ENCODE measurements at places on chromosomes 13 and 19.

DNA sequence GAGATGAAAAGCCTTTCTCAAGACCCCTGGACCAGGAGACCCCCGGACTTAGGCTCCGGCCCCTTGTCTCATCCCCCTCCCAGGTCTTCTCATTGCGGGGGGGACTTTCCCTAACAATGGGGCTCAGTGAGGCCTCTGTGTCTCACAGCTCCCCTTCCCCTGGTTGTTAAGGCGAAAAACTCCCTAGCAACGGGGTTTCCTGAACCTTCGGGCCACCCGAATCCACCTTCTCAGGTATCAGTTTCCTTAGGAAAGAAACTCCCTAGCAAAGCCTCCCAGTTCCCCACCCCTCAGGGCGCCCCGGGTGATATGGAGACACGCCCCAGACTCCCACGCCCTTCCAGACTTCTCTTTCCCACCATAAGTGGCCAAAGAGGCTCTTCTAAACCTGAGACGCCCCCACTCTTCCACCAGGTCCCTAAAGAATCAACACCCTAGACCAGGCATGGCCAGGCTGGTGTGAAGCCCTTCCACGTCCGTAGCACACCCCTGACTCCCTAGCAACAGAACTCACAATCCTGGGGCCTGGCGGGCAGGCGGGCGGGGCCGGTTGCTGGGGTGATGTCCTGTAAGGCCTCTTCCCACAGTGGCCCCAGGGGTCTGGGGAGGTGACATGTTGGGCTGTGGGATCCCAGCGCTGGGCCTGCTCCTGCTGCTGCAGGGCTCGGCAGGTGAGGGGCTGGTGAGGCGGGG, at the start of gene TMEM190:
Gene TMEM190 (plus strand): TSS at position 586 of the 693 bp plus-strand sequence. CDS start 28 bp downstream, at position 614.
- no peak for DNase-seq

- no peak for DNase-seq
These were observed 5.8 kb downstream of the FUZ start for GRCh38 chr19:49807058-49807903.

DNA sequence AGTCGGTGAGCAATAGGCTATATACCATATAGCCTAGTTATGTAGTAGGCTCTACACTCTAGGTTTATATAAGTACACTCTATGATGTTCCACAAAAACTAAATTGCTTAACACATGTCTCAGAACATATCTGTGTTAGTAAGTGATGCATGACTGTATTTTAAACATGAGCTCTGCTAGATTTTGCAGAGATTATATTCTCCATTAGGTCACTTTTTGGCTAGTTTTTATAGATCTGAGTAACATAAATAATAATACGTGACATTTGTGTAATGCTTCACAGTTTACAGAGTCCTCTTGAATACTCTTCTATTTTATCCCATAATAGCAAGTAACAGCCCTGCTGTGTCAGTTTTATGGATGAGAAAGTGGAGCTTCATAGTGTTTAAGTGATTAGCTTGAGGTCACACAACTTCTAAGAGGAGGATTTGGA, 47.8 kb downstream of the NDFIP2 start:
- DNase-seq = no peak

- no peak for DNase-seq
These were observed 76.1 kb downstream of the SIPA1L3 start for GRCh38 chr19:37983153-37983552.

DNA sequence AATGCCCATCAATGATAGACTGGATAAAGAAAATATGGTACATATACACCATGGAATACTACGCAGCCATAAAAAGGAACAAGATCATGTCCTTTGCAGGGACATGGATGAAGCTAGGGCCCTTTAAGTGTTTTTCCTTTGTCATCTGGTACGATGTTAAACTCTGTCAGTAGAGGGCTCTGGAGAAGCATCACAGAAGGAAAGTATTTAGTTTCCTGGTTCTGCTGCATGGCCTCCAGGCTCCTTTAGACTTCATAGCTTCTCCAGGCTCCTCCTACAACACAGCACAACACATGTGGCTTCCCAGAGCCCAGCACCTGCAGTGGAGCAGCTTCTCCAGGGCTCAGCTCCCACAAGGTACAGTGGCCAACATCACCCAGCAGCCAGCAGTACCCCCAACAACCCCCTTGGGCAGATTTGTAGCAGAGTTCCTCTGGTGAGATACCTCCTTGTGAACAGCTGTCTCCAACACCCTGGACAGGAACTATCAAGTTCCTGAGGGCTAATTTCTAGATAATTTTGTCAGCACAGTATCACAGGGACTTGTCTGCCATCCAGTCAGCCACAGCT, 63.4 kb downstream of the KCTD12 start:
- DNase-seq = no peak

DNA sequence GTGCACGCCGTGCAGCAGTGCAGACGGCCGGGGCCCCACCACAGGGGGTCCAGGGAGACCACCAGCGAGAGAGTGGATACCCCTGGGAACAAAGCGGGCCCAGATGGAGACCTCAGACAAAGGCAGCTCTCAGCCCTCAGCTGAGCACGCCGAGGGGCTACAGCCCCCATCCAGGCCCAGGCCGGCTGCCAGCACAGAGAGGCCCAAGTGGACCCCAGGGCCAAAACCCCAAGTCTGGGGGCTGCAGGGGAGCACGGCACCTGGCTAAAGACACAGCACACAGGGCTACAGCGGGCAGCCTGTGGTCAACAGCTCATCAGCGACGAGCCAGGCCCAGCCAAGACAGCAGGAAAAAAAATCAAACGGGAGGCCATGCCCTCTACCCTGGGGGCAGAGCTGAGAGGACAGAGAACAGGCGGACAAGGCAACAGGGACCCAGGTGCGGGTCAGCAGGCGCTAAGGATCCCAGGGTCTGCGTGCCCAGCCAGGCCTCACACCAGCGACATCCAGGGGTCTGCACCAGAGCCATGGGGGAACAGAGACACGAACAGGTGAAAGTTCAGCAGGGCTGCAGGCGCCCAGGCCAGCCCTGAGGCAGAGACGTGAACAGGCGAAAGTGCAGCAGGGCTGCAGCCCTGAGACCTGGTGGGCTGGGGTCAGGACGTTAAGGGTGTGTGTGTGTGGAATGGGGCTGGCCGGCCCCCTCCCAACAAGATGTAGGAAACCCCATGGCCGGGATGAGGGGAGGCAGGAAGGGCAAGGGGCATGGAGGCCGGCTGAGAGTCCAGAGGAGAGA, 34.3 kb downstream of the RASA3 start:
- DNase-seq = no peak

- no peak for DNase-seq
These were observed 21.8 kb upstream of the OBI1 start for GRCh38 chr13:78680576-78681350.

DNA sequence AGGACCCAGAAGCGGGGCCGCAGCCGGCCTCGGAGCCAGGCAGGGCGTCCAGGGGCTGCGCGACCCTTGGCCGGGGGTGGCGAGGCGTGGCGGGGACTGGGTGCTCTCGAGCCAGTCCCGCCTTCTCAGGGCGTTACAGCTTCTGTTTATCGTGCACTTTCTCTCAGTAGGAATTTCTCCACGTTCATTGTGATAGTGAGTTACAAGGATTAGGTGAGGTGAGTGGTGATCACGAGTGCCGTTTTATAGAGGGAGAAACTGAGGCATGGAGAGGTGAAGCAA, 600 bp downstream of the AP1M1 start:
- no peak for DNase-seq

DNA sequence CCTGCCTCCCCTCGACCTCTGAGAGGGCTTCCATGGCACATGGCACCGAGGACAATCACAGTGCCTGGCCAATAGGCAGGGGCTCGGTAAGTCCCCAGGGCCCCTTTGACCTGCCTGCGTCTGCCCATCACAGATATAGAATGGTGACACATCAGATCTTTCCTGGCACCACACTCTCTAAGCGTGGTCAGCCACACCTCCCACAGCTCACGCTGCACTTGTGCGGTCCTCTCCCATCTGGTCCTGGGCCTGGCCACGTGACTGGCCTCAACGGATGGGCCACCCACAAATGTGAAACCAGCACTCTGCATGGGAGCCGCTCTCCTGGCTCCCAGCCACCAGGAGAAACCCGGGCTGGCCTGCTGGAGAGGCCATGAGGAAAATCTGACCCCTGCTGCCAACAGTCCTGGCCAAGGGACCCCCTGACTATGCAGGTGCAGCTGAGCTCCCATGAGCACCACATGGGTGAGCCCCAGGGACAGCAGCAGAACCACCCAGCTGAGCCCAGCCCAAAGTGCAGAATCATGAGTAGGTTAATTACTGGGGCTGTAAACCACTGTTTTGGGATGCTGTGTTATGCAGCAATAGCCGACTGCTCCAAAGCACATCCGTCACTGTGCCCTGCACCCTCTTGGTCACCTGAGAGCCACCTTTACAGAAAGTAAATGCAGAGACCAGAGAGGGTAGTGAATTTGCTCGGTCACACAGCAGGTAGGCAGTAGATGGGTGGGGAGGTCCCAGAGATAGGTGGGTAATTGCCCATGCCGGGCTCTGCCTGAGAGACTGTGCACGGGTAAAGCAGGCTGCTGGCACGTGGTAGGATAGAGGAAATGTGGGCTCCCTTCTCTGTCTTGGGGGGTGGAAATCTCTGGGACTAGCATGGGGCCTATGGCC, 9.7 kb upstream of the MEF2B start:
- DNase-seq = no peak

GRCh38 chr19:32380269-32380668, 25.3 kb upstream of the DPY19L3 start:
- DNase-seq = no peak

DNA sequence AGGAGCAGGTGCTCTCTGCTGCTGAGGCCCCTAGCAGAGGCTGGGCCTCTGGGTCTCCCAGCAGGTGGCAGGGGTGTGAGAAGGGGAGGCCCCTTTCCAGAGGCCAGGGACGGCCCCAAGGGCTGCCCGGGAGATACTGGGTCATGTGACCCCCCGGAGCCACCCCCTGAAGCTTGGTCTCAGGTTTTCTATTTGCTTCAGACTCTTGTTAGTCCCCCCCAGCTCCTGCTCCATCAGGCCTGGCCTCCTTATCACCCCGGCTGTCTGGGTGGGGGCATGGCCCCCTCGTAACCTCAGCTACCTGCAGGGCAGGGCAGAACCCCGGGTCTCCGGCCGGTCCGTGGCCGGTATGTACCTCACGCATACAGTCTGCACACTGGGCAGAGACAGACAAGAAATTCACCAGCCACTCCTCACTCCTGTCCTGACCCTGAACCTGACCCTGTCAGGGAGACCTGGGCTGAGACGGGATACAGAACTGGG, 13.2 kb upstream of the TCF3 start:
- DNase-seq = no peak

DNA sequence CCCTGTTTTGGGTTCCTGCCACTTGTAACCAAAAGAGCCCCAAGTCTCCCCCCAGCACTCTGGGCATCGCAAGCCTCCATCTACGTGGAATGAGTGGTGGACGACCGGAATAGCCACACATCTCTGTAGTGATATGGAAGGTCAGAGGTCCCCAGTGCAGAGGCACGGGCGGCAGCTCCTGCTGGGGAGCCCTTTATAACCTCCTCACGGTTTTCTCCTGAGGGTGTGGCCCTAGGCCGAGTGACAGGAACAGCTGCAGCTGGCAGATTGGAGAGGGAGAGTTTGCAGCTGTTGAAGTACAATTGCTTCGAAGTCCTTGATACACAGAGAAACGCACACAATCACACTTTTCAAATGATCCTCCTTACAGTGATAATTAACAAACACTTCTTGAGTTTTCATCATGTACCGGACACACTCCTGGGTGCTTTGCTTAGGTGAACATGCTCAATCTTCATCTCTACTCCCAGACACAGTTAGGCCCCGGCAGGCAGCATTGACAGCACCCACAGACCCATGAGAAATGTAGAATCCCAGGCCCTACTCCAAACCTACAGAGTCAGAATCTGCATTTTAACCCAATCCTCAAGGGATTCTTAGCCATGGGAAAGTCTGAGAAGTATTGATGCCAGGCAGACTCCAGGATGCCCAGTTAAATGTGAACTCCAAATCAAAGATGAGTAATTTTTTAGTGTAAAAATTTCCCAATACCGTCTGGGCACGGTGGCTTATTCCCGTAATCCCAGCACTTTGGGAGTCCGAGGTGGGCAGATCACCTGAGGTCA, 4.9 kb upstream of the ZNF787 start:
- no peak for DNase-seq

DNA sequence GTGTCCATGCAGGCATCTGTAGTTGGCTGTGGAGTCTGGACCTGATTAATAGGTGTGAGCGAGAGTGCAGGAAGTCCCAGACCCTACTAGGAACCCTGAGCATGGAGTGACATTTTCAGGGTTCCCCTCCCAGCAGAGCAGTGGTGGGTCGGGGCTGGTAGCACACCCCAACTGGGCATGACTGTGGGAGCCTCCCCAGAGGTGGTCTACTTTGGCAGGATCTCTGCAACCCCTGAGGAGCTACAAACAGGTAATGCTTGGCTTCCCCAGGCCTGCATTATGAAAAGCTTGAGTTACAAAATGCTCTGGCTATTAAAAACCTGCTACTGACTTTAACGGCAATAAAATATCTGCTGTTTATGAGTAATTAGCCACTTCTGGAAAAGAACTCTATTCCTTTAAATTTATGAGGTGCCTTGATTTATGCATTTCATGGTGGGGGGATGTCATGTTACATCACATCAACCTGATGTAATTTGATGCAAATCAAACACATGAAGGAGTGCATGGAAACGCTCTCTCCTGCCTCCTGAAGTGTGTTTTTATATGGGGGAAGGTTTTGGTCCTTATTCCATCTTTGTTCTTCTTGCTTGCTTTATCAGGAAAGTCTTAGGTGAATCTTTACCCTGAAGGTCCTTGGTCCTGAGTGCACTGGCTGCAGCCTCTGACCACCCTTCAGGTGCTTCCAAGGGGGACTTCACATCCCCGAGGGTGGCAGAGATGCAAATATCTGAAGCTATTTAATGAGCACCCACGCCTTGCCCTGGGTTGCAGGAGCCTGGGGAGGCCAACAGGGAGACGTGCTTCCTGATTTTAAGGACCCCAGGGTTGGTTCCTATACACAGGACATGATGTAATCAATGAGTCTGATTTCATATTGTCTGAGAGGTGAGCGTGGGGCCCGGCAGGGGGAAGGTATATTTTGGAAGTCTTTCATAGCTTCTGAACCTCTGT, 54.0 kb downstream of the ZNF536 start:
- no peak for DNase-seq

- DNase-seq = no peak
These were observed 250.9 kb downstream of the LIG4 start for GRCh38 chr13:107964395-107964794.

DNA sequence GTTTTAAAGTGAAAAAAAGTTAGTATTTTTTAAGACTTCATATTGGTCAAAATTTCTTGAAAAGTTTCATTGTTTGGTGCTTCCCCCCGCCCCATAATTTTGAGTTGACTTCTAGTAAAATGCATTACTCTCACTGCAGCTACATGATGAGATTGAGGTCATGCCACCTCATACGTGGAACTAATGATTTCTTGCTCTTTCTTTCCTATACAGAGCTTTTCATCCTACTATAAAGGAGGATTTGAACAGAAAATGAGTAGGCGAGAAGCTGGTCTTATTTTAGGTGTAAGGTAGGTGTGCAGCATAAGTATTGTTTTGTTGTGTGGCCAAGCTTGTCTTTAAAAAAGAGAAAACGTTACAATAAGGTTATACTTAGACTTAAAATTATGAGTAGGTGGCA, 55.0 kb downstream of the DNAJC15 start:
- DNase-seq = no peak

Measured in iPS DF 6.9 (cell line).